SJSA1 (cell line): ENCODE measurements at places on chromosomes 4 and X. TPM values are rescaled to one million over a fixed set of nuclear protein-coding genes. Genes with fewer than 3 reads are reported as not detected.

GRCh38 chrX:35046660-35047296 lies 104.2 kb downstream of the FAM47B start:
- no peaks in the 10 kb centered on the region for H3K36me3 ChIP-seq
- H3K27ac ChIP-seq, result peak overlapping the region; percentile 39; the same call in 1 of the 2 replicates
- DNase-seq, result no peak
- H3K4me3 ChIP-seq, result no peak overlapping the region
- no peaks in the 10 kb centered on the region for H3K27me3 ChIP-seq
- H3K4me1 ChIP-seq, result peaks cover 9% of the 10 kb centered on the region

- no peaks in the 10 kb centered on the region for H3K27me3 ChIP-seq
- H3K36me3 ChIP-seq, result no peaks in the 10 kb centered on the region
- no peak overlapping the region for H3K27ac ChIP-seq
Observed at GRCh38 chr4:78247536-78248285, 190.6 kb downstream of the FRAS1 start.

GRCh38 chrX:17670874-17671273 lies 66.4 kb upstream of the SCML1 start:
- H3K27me3 ChIP-seq, result no peaks in the 10 kb centered on the region
- no peaks in the 10 kb centered on the region for H3K36me3 ChIP-seq
- no peak overlapping the region for H3K27ac ChIP-seq
- no peak overlapping the region for H3K4me3 ChIP-seq

DNA sequence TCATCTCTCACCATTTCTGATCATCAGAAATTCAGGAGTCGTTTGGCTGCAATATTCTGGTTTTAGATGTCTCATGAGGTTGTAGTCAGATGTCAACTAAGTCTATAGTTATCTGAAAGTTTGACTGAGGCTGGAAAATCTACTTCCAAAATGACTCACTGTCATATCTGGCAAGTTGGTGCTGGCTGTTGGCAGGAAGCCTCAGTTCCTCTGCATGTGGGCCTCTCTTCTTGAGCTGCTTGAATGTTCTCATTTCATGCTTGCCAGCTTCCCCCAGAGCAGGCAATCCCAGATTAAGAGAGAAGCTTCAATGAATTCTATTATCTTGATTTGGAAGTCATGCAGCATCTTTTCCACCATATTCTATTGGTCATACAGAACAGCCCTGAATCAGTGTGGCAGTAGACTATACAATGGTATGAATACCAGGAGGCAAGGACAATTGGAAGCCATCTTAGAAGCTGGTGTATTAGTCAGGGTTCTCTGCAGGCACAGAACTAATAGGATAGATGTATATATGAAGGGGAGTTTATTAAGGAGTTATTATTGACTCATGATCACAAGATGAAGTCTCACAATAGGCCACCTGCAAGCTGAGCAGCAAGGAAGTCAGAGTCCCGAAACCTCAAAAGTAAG lies 46.8 kb upstream of the ELF2 start:
- H3K4me3 ChIP-seq, result no peak overlapping the region
- H3K27ac ChIP-seq, result no peak overlapping the region

GRCh38 chr4:138689187-138689586 lies 326.4 kb upstream of the NOCT start:
- H3K27me3 ChIP-seq, result no peaks in the 10 kb centered on the region
- DNase-seq, result no peak
- H3K4me1 ChIP-seq, result no peaks in the 10 kb centered on the region
- no peak overlapping the region for H3K27ac ChIP-seq

DNA sequence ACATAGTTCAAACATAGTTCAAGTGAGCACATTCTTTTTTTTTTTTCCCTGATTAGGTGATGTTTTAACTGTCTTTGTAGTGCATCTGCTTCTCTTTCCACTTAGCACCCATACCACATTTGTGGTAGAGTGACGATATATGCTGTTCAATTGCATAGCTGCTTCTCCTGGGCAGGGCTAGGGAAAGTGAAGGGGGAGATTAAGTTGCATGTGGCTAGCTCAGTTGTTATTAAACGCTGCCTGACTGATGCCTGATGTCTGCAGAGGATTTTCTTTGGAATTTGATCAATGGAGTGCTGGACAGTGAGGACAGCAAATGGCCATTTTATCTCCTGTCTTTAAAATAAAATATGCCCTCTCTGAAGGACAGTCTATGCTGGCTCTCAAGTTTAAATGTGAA lies 63.7 kb downstream of the ANK2 start:
- no peaks in the 10 kb centered on the region for H3K36me3 ChIP-seq
- DNase-seq, result no peak
- peaks cover 17% of the 10 kb centered on the region for H3K27me3 ChIP-seq
- no peak overlapping the region for H3K4me3 ChIP-seq

ARX gene
- not detected in 2 replicates for total RNA-seq

ITIH6 gene
- total RNA-seq, result not detected in 2 replicates

CXCL3 gene
- 0.34 TPM in 1 of 2 replicates, not detected in the other for total RNA-seq

PTPN13 gene
- total RNA-seq, result 13.3 and 16.0 TPM in 2 replicates
